ENCODE measurements at places on chromosomes 5 and 9.
A peak's percentile ranks its signal among the peaks of the same experiment; 100 is the strongest.

- no peak for DNase-seq
These were observed 1.0 kb downstream of the NIPSNAP3A start for GRCh38 chr9:104748359-104749031.

DNA sequence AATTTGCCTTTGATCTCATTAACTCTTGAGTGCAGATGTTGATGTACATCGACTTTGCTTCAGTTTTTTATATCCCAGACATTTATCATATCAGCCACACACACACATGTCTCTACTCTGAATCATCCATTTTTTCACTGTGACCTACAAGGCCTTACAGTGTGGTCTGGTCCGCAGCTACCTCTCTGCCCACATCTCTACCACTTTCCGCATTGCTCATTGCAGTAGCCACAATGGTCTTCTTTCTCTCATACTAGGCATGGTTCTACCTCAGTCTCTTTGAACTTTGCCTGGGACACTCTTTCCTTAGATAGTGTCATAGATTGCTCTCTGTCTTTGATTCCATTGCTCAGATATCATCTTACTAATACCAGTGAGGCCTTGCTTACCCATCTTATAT, 87.9 kb upstream of the FSD1L start:
- no peak for DNase-seq

DNA sequence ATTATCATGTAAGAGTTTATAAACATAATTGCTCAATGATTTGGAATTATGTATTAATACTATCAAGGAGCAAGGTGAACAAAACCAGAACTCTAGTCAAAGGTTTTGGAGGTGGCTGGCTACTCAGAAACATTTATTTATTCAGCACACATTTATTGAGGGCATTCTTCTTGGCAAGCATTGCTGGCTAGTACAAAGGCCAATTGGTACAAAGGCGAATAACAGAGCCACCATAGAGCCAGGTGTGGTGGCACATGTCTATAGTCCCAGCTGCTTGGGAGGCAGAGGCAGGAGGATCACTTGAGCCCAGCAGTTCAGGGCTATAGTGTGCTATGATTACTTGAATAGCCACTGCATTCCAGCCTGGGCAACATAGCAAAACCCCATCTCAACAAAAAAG, 242.1 kb downstream of the CWC27 start:
- DNase-seq, result no peak

DNA sequence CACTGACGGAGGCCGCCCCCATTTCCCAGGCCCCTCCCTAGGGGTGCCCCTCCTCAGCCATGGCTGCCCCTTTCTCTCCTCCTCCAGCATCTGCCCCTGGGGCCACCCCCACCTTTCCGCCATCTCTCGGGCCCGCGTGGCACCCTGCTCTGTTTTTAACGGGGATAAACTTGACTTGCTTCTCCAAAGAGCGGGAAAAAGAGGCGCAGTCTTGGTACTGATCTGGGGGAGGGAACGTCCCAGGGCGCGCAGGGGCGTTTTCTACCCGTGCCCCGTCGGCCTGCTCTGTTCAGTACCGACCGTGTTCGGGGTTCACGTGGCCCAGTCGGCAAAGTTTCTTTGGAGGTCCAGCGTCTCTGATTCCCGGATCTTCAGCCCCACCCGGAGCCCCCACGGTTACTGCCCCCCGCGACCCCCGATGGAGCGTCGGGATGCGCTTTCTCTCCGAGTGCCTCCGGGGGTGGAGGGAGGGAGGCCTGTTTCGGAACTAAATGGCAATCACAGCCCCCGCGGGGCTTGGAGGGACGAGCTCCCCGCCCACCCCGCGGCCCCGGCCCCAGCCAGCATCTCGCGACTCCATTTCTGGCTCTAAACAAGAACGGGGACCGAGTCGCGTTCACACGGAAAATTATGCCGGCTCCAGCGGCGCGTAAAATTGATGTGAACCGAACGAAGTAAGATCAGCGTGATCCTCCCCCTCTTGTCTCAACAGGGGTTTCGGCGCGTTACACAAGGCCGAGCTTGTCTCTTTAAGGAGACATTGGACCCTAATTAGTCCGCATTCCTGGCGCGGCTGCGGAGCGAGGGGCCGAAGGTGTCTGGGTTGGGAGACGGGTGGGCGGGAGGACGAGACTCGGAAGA, 1.1 kb upstream of the TLE4 start:
- DNase-seq, result no peak

- DNase-seq, result no peak
These were observed 52.4 kb downstream of the ERGIC1 start for GRCh38 chr5:172886476-172886875.

GRCh38 chr9:19208653-19209052, 21.8 kb upstream of the DENND4C start:
- DNase-seq, result no peak

- DNase-seq, result no peak
These were observed 137.1 kb upstream of the TMEM161B start for GRCh38 chr5:88405783-88406182.

GRCh38 chr5:117943541-117943940, 1044.8 kb downstream of the DTWD2 start:
- DNase-seq, result peak; percentile 0

DNA sequence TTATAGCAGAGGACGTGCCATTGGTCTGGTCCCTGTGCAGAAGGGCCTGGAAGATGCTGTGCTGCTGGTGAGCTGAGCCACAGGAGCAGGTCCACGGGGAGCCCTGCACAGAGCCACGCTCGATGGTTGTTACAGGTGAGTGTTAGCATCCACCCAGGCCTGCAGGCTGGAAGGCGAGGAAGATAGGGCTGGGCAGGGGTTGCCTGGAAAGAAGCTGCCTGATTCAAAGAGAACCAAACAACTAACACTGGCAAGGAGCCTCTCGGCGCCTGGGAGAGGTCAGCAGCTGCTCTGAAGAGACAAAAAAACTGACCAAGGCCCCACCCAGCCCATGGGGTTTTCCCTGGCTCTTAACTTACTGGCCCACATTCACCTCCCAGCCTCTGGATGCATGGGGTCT, 160.2 kb downstream of the MED10 start:
- no peak for DNase-seq

GRCh38 chr9:6054280-6055099, 39.1 kb upstream of the RANBP6 start:
- DNase-seq, result peak; percentile 5

DNA sequence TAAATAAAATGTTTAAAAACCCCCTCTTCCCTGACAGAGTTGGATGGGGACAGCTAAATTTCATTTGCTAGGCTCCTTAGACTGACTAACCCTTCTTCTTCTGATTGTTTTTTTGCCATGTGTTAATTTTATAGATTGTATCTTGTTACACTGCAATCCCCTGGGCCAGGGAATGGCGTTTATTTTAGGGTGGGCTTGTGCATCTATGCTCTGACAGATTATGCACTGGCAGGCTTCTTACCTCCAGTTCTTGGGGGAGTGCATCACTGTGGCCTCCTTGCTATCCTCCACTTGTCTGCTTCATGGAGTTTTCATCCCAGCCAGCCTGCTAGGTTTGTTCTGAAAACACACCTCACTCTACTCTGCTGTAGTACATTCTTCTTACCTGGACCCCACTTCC, 159.8 kb downstream of the DROSHA start:
- DNase-seq, result no peak

- no peak for DNase-seq
These were observed 97.1 kb downstream of the ADCY2 start for GRCh38 chr5:7493081-7493480.

- no peak for DNase-seq
These were observed 4.0 kb downstream of the IL7R start for GRCh38 chr5:35860686-35861085.

- DNase-seq, result no peak
These were observed 119.1 kb upstream of the PTGER4 start for GRCh38 chr5:40560474-40561110.

GRCh38 chr5:72440207-72440638, 67.0 kb downstream of the ZNF366 start:
- no peak for DNase-seq

- no peak for DNase-seq
These were observed 36.0 kb downstream of the TTC1 start for GRCh38 chr5:160044967-160045366.

DNA sequence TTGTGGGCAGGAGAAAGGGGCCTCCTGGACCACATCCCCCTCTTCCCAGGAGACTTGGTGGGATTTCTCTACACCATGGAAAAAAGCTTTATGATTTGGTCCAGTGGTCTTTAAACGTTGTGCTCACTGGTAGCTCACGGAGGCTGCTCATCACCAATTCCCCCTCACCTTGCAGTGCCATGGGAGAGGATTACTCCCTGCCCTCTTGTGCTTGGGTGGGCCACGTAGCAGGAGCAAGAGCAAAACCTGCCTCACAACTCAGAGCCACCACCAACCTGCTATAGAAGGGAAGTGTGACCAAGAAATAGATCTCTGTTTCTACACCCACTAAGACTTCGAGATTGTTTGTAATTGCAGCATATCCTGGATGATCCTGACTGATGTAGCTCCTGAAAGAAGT, 42.2 kb upstream of the N4BP3 start:
- DNase-seq, result no peak

- DNase-seq, result no peak
These were observed 54.0 kb downstream of the PAPPA start for GRCh38 chr9:116207371-116208111.

GRCh38 chr9:127970401-127971313, 10.1 kb downstream of the EEIG1 start:
- DNase-seq, result no peak

GRCh38 chr9:136594492-136594891, 48.6 kb upstream of the NOTCH1 start:
- no peak for DNase-seq

- peak; percentile 60 for DNase-seq
These were observed 37.2 kb downstream of the DCAF12 start for GRCh38 chr9:34089311-34089710.

DNA sequence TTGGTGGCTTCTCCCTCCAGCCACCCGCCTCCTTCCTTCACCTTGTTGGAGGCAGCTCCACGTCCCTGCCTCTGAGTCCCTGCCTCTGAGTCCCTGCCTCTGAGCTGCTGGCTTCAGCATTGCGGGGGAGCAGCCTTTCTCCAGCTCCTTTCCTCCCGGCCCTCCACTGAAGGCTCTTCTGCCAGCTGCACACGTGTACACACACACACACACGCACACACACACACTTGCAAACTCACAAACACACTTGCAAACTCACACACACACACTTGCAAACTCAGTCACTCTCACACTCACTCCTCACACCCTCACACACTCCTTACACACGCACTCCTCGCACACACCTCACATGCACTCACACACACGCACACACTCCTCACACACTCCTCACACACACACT, 45.1 kb downstream of the C9orf50 start:
- DNase-seq, result no peak

DNA sequence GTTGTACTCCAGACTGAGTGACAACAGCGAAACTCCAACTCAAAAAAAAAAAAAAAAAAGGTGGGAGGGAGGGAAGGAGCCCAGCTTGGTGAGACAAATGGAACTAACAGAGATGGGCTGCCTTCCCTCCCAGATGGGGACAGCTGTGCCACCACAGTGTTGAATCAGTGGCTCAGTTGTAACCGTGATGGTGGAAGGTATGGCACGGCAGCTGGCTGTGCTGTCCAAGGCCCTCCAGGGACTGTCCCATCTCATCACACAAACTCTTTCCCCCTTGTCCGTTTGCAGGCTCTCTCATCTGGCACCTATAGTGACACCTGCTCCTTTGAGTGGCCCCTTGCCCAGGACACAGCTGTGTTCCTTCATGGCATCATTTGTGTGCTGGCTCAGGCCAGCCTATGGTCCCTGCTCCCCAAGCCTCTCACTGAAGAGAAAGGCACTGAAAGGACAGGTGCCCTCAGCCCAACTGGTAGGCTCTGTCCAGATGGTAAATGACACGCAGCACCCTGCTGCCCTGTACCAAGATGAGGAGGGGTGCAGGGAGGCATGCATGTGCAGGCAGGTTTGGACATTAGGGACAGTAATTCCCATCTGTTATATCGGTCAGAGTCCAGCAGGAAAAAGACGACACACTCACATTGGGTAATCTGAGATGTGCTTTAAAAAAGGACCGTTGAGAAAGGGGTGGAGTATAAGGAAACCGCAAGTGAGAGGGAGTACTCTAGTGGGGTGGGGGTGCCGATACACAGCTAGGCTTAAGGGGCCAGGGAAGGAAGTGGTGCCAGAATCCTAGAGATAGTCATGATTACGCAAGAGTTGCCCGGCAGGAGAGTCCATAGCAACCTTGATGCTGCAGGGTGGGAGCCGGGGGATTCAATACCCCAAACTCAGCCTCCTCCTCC, 4.3 kb downstream of the SMIM33 start:
- DNase-seq, result no peak

DNA sequence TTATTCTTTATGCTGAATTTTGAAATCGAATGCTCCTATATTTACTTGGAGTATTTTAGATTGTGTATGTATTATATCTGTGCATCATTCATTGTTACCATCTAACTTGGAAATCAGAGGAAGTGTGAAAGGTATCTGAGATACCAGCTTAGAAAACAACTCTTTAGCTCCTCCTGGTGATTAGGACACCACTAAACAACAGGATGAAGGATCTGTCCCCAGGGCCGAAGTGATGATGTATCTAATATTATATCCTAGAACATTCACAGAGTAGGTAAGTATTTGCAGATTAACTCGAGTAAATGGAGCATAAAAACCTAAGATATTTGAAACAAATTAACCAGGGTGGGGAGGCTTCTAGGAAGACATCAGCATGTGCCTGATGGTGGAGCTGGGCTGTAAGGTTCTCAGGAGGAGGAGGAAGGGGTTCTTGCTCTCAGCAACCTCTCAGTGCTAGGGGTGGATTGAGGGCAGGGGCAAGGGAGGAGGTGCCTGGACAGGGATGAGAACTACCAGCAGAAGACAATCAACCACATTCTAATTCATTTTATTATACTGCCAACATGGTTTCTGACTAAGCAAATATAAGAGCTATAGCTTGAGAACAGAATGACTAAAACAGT, 2.6 kb upstream of the NFIL3 start:
- DNase-seq, result no peak

DNA sequence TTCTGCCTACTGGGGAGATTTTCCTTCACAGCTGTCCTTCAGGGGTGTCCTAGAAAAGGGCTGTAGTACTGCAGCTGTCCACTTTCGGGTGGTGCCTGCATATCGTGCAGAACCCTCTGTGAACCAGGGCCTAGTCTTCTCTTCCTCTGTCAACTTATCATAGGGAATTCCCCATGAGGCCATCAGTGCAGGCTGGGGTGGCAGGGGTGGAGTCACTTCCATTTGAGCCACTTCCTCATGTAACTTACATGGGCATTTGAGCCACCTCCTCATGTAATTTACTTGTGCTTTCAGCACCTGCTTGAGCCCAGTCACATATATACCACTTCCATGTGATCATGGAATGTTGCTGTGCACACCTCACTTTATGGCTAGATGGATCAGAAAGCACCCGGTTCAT, 742.0 kb upstream of the RGMB start:
- no peak for DNase-seq

Measured in brain pericyte (primary cell).